ENCODE measurements at places on chromosomes 1 and 21.
A peak's percentile ranks its signal among the peaks of the same experiment; 100 is the strongest.

GRCh38 chr1:89311757-89312156 is 39.1 kb upstream of the GBP5 start:
- no peak for DNase-seq

GRCh38 chr1:86530211-86530845 is 16.6 kb upstream of the CLCA4 start:
- DNase-seq = no peak

GRCh38 chr21:43743947-43744346 is 25.0 kb downstream of the PDXK start:
- DNase-seq = no peak

DNA sequence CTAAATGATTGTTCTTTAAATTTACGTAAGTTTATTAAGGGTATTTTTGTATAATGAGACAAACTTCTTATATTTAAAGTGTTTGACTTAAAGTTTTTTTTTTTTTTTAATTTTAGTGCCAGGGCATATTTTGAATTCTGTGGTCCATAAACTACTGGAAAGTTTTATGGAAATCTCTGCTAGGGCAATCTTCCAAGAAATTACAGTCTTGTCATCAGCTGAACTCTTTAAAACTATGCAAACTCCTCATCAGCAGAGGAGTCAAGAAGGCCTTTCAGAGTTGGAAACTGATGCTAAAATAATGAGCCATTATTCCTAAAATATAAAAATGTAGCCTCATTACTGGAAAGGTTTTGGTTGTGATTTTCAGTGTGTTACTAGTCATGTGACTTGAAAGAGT is 1201.9 kb downstream of the BRINP3 start:
- no peak for DNase-seq

DNA sequence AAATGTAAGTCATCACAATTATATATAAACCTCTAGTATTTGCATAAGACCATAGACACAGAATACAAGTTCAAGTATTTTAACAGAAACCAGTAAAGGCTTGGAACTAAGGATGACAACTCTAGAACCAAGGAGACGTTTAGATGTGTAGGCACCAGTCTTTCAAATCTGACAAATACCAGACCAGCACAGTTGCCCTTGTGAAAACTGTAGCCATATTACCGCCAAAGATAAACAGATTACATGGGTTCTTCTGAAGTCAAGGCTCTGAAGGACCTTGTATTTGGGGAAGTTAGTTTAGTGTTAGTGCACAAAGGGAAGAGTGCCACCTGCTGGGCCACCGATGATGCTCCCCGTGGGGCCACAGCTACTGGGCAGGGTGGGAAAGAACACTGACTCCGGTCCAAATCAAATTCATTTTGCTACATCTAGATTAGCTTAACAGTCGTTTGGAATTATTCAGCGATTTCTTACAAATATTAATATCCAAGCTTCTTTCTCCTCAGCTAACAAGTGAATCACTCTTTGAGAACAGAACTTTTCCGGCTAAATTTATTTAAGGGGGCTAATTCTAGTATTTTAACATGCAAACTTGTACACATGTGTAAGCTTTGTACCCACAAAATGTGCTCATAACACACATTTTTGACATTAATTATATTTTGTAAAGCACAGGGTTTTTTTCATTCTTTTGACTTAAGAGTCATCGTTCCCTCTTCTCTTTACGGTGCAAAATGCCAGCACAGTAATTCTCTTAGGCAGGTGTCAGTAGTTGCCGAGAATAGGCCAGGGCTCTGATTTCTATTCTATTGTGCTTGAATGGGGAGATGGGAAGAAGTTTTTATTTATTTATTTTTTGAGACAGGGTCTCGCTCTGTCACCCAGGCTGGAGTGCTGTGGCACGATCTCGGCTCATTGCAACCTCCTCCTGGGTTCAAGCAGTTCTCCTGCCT is 8.0 kb upstream of the NIBAN1 start:
- peak; percentile 81 for DNase-seq

DNA sequence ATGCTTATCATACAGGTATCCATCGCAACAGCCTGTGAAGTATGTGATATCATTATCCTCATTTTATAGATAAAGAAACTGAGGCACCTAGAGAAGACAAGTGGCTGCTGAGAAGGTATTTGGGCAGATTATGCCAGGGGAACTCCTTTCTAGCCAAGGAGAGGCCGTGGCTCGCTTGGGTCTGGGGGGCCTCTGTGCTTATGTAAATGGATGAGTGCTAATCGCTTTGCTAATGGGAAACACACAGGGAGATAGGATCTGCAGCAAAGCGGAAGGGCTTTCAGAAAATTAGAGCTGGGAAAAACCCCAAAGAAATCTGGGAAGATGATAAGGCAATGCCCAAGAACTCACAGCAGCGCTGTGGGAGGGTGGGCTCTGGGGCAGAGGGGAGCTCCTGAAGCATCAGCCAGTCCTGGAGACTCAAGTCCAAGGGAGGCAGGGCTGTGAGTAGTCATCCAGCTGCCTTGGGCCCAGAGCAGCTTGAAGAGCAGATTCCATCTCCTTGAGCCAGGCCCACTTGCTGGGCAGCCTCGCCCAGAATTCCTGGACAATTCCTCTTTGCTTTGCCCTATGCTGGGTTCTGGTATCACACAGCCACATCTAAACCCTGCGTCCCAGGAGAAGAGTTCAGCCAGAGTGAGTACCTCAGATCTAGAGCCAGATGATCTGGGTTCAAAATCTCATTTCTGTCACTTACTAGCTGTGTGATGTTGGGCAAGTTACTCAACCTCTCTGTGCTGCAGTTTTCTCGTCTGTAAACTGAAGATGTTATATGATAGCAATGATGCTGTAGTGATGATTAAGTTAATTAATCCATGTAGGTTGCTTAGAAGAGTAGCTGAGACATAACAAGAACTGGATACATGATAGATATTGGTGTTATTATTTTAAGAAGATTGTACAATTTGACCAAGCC is 36.7 kb downstream of the FOXD2 start:
- DNase-seq = no peak

Measured in activated gamma-delta T cell treated with Interleukin-2 at 50 U/mL for 16 hours (primary cell).